Ovary (tissue), 10 donors: ENCODE measurements at places on chromosomes 3 and 15. TPM values are rescaled to one million over a fixed set of nuclear protein-coding genes. Genes with fewer than 3 reads are reported as not detected.

- H3K27ac ChIP-seq: peak overlapping the region; percentile 94
- peaks cover 12% of the 10 kb centered on the region for H3K4me1 ChIP-seq
- peak overlapping the region; percentile 94 for H3K4me3 ChIP-seq
- peak; percentile 53 for DNase-seq
Observed at GRCh38 chr15:60396958-60397771, 621 bp downstream of the ANXA2 start.

DNA sequence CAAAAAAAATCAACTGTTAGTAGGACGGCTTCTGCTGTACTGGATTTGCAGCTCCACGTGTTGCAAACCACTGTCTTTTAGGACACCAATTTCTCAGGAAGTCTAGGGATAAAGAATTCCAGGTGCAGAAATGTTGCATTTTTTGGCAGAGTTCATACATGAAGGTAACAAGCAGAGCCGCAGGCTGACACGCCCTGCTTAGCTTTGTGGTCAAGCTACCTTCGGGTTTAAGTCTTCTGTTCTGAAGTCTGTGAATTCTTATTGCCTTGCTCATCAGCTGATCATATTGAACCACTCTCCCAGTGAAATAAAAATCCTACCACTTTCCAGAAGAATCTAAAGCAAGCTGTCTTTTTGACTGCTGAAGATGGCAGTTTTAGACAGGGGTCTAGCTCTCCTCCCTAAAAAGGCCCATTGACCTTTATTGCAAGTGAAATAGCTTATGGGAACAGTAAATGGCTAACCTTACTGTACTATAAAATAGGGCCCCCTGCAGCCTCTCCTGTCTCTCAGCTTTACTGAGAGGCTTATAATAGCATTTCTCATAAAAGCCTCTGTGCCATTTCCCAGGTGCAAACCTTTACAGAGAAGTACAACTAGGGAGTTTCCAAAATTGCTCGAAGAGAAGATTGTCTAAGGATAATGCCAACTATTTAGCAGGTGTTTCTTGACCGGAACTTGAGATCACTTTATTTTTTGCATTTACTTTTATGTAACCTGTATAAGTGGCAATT lies 262.2 kb upstream of the IL12A start:
- no peaks in the 10 kb centered on the region for H3K36me3 ChIP-seq
- no peak for DNase-seq
- no peak overlapping the region for H3K27ac ChIP-seq
- H3K4me3 ChIP-seq: no peak overlapping the region
- no peaks in the 10 kb centered on the region for H3K4me1 ChIP-seq

- H3K36me3 ChIP-seq: no peaks in the 10 kb centered on the region
- no peak overlapping the region for H3K4me3 ChIP-seq
- no peaks in the 10 kb centered on the region for H3K27me3 ChIP-seq
- H3K4me1 ChIP-seq: no peaks in the 10 kb centered on the region
Observed at GRCh38 chr3:23435318-23435717, 232.2 kb downstream of the UBE2E2 start.

- H3K27ac ChIP-seq: no peak overlapping the region
- no peaks in the 10 kb centered on the region for H3K4me1 ChIP-seq
- H3K36me3 ChIP-seq: no peaks in the 10 kb centered on the region
- DNase-seq: no peak
- H3K4me3 ChIP-seq: no peak overlapping the region
Observed at GRCh38 chr3:51295625-51296024, 89.5 kb upstream of the MANF start.

DNA sequence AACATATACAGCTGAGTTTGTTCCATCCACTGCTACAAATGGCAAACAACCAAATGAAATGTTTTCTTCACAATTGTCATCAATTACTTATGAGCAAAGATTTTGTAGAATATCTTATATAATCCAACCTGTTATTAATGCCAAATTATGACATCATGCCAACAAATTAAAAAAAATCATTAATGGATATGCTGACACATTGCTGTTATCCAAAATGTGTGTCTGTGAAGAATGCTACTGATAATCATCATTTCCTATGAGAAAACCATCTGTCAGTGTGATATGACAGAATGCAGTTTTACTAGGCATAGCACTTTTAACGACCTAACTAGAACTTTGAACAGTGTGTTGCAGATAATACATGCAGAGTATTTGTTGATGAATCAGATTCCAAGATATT lies 556.5 kb upstream of the KCNMB2 start:
- H3K36me3 ChIP-seq: no peaks in the 10 kb centered on the region
- H3K27me3 ChIP-seq: no peaks in the 10 kb centered on the region
- H3K4me1 ChIP-seq: no peaks in the 10 kb centered on the region

DNA sequence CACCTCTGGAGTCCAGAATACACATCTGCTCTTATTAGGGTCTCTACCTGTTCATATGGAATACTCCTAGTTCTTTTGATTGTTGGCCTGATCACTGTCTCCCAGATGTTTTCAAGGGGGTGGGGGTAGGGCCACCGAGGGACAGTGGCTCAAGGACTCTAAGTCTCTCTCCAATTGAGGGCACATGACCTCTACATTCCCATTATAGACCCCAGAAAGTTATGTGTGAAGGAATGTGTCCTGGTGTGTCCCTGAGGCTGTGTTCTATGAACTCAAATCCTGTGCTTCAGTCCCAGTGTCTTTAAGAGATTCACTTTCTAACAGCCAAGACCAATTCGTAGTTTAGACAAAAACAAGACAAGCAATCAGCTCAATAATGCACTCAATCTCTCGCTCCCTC lies 357.4 kb downstream of the ERC2 start:
- no peak overlapping the region for H3K27ac ChIP-seq
- H3K4me3 ChIP-seq: no peak overlapping the region
- no peaks in the 10 kb centered on the region for H3K36me3 ChIP-seq
- H3K4me1 ChIP-seq: peaks cover 3% of the 10 kb centered on the region
- H3K27me3 ChIP-seq: no peaks in the 10 kb centered on the region
- DNase-seq: no peak

- H3K4me3 ChIP-seq: no peak overlapping the region
- H3K4me1 ChIP-seq: peaks cover 26% of the 10 kb centered on the region
- no peaks in the 10 kb centered on the region for H3K27me3 ChIP-seq
- H3K36me3 ChIP-seq: no peaks in the 10 kb centered on the region
- H3K27ac ChIP-seq: no peak overlapping the region
Observed at GRCh38 chr3:58021962-58022361, 13.7 kb downstream of the FLNB start.

Gene SI
- 0.83 TPM for total RNA-seq

Gene NKTR
- total RNA-seq: 68.6 TPM

DNA sequence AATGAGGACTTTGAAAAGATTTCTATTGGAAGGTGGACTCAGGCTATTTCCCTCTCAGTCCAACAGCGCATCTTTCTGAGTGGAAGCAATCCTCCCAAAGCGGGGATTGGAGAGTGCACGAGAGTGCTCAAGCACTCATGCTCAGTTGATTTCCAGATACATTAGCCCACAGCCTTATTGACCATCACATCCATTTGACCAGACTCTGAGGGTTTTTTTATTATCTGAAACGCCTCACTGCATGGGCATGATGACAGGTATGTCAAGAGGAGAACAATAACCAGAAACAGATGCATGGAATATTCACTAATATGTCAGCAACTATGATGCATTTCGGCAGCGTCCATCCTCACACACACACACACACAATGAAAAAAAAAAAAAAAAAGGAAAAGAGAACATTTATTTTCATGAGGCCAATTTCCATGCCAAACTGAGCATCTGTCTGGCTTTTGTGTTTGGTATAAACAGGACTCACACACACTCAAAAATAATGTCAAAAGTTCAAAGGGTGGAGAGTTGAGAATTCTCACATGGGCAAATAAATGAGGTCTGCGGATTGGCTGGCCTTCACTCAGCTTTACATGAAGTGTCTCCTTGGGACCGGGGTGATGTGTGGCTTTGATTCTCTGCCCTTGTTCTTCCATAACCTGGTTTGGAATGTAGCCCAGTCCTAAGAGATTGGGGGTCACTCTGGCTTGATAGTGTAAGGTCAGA lies 371.6 kb downstream of the MCTP2 start:
- H3K4me3 ChIP-seq: no peak overlapping the region
- DNase-seq: peak; percentile 40
- no peaks in the 10 kb centered on the region for H3K36me3 ChIP-seq
- H3K27me3 ChIP-seq: no peaks in the 10 kb centered on the region
- H3K4me1 ChIP-seq: peaks cover 10% of the 10 kb centered on the region
